ENCODE measurements at places on chromosomes 5 and 9.

DNA sequence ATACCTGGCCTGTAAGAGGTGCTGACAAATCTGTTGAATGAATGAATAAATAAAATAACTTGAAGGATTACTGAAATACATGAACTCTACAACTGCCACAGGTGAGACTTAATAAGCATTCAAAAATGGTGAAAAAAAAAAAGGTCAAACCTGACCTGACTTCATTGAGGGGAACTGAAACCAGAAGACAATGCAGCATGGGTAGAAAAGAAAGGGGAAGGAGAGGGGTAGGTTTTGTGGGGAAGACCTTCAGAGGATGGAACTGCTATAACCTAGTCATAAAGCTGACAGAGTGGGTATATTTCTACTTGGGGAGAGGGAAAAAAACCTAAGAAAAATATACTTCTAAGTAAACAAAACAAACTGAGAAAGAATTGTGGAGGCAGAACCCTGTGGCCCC lies 56.6 kb downstream of the RASEF start:
- no peak for DNase-seq

DNA sequence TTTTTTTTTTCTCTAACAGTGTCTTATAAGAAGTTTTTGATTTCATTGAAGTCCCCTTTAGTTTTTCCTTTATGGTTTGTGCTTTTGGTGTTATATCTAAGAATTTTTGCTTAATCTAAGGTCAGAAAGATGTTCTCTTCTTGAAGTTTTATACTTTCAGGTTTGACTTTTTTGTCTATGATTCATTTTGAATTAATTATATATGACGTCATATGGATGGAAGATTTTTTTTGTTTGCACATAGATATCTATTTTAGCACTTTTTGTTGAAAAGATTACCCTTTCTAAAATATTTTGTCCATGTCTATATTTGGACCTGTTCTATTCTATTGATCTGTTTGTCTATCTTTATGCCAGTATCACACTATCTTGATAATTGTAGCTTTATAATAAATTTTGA lies 16.3 kb downstream of the UBAP1 start:
- no peak for DNase-seq

DNA sequence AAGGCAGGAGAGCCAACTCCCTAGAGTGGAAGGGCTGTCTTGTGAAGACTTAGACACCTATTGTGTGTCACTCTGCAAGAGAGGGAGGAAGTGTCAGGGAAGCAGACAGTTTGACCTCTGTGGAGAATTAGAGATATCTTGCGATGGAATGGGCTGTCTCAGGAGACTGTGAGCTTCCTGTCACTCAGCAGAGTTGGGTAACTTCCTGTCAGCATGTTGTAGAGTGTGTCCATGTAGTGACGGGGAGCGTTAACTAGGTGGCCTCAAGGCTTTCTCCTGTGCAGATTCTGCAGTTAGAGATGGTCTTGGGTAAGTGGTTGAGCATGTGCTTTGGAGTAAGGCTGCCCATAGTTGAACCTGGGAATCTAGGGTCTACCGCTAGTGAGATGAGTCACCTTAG lies 136.5 kb downstream of the KIF4B start:
- DNase-seq, result no peak

DNA sequence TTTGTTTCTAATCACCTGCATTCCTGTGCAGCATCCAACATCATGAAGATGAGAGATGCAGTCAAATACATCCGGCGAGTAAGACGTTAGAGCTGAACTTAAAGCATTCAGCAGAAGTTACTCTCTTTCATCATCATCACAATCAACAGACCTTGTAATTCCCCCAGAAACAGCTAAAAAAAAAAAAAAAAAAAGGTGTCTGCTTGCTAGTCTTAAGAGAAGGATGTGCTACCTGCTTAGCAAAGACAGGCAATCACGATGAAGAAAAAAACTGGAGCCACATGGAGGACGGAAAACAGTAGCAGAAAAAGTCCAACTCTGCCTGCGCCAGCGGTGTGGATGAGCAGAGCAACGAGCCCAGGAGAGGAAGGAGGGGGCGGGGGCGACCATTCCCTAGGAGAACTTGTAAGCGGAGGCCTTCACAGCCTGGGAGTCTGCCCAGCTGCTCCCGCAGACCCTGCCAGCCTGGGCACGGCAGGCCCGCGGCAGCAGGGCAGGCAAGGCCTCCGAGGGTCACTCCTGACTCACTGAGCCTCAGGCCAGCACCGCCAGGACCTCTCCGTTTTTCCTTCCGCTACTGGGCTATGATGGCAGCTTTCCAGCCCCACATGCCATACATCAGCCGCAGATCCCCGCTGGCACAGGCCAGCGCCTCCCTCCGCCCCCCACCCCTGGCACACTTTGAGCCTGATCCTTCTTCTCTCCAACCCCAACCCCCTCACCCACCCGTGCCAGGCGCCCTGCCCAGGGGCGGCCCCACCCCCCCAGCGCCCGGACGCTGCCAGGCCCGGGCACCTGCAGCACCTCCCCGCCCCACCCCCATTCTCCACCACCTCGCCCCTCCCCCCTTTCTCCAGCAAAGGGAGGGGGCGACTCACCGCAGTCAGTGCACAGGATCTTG lies 1.4 kb downstream of the NRG2 start:
- no peak for DNase-seq

DNA sequence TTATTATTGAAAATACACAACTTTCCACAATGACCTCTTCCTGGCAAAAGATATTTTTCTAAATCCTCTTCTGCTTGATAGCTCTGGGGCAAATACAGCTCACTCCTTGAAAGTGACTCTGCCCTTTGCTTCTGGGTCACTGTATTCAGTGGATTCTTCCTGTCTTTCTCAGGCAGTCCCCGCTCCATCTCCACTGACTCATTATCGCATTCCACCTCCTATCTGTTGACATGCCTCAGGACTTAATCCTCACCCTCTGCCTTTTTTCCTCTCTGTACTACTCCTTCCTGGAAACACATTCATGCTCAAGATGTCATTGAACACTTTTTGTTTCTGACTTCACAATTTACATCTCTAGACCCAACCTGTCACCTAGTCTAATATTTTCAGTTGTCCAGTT lies 8.4 kb upstream of the RGS7BP start:
- DNase-seq, result no peak

DNA sequence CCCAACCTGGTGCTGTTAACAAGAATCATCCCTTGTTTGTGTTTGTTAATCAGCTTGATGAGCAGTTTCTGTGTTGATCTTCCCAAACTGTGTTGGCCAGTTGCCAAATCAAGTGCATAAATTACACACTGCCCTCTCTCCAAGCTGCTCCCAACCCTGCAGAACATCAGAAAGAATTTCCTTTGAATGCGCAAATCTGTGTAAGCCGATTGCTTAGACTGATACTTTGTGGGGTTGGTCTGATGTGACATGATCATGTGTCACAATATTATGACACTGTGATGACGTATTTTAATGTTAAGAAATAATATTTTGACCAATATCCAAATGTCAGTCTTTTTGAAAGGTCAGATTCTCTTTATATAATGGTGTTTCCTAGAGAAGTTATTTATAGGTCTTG lies 766.4 kb upstream of the WWC1 start:
- no peak for DNase-seq

- DNase-seq, result no peak
These were observed 727 bp downstream of the TRIM7 start for GRCh38 chr5:181204113-181204825.

DNA sequence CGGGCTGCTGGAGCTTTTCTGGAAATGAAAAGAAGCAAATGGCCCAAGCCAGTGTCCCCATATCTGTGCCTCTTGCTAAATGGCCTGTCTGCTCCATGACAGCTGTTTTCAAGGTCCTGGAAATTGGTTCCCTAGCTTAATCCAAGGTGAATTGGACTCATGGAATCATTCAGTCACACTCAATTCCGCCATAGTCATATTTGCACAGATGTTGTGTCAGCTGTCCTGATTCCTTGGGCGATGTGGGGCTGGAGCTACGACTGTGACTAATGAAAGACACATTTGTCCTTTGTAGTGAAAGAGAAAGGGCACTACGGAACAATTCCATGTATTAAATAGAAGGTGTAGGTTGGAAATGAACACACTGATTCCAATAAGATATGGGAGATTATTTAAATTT lies 102.9 kb upstream of the MEGF10 start:
- no peak for DNase-seq

DNA sequence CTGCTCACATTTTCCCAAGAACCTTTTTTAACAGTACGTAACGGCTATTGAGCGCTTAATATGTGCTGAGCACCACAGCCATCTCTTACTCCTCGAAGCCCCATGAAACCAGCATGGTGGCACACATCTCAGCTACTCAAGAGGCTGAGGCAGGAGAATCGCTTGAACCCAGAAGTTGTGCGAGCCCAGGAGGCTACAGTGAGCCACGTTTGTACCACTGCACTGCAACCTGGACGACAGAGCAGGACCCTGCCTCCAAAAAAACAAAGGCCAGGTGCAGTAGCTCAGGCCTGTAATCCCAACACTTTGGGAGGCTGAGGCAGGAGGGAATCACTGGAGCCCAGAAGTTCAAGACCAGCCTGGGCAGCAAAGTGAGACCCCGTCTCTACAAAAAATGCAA lies 28.2 kb downstream of the AQP7 start:
- DNase-seq, result no peak

- DNase-seq, result no peak
These were observed 27.1 kb upstream of the PRR16 start for GRCh38 chr5:120436996-120437395.

DNA sequence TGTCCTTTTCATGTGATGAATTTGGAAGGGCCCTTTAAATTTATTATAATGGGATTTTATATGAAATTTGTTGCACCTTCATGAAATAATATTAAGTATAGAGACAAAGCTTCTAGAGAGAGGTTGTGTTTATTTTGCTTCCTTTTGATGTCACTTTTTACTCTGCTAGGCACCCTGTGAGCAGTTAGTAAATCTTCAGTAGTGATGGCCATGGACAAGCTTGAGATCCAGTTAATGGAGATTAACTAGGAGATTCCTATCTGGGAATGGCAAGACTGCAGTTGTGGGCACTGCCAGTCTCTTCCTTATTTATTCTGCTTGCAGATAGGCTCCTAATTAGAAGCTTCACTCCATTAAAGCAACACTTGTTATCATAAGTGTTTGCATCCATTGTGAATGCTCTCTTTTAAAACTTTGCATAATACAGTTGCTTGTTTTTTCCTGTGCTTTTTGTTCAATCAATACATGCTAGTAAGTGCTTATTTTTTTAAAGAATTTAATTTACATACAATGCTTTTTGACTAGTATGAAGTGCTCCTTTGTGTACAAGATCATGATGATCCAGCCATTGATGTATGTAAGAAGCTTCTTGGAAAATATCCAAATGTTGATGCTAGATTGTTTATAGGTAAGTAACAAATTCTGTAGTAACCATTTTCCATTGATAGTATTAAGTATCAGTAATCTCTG lies 25.9 kb downstream of the UGCG start:
- DNase-seq, result no peak

GRCh38 chr5:137563301-137563645 lies 64.1 kb upstream of the SPOCK1 start:
- DNase-seq, result no peak

DNA sequence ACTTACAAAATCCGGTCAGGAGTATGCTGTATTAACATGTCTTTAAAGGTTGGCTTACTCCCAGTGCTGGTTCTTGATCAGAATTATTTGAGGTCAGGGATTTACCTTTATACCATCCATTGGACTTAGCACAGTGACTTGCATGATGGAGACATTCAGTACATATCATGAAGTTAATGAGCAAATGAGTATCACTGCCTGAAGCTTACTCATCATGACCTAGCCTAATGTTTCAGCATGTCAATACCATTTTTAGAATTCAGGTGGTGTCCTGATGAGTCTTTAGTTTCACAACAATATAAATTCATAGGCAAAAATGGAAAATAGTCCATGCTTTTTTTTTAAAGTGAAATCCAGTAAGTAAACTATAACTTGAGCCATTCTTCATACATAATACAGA lies 226.0 kb upstream of the C9orf72 start:
- DNase-seq, result no peak

DNA sequence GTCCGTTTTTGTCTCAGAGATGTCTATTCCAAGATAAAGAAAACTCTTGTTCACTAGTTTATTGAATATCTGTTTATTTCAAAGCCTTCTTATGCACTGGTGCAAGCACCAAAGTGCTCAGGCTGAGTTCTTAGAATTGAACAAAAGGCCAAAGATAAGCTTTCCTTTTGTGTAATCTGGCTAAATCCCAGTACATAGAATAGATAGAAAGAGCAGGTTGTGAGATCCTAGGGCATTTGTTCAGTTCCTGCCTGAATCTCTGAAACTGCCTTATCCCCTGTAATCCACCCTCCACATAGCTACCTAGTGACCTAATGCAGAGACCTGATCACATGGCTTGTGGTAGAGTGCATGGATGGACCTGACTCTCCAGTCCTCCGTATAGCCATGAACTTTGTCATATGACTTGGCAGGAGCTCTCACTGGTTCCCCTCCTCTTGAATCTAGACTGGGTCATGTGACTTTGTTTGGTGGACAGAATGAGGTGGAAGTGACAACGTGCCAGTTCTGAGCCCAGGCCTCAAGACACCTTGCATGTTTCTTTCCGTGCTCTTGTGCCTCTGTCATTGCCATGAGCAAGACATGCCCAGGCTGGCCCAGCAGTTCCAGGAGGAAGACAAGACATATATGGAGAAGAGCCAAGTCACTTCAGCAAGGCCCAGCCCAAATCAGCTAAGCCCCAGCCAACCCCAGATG lies 139.3 kb upstream of the SHB start:
- DNase-seq, result no peak

DNA sequence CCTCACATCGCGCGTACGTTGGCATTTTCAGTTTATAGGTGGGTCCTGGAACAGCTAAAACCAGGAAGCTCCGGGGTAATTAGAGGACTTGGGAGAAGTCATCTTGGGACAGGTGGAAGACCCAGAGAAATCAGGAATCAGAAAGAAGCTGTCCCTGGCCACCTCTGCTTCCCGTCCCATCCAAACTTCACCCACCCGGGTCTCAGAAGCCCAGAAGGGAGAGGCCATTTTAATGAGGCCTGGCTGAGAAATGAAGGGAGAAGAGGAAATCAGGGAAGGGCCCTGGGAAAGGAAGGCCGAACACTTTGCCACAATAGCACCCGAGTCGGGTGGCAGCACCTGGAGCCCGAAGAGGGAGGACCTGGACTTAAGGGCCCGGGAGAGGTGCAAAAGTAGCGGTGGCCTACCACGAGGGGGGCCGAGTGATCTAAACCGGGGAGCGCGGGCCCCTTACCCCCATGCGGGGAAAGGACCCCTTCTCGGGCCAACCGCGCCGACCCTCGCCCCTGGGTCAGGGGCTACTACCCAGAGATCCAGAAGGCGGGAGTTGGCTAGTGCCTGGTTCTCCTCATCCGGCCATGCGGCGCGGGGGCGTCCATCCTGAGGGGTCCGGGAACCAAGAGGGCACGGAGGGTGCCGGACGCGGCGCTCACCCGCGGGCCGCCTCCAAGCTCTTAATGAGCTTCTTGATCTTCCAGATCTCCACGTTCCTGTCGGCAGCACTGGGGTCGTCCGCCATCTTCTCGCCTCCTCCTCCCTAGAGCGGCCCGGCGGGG lies 668 bp downstream of the ETF1 start:
- no peak for DNase-seq

- DNase-seq, result no peak
These were observed 37.9 kb upstream of the OCLN start for GRCh38 chr5:69454460-69455249.

All from effector memory CD8-positive, alpha-beta T cell (primary cell).